ENCODE measurements at places on chromosomes 5 and 9.
A peak's percentile ranks its signal among the peaks of the same experiment; 100 is the strongest.

GRCh38 chr9:36245906-36246305, 12.3 kb downstream of the GNE start:
- DNase-seq = no peak

DNA sequence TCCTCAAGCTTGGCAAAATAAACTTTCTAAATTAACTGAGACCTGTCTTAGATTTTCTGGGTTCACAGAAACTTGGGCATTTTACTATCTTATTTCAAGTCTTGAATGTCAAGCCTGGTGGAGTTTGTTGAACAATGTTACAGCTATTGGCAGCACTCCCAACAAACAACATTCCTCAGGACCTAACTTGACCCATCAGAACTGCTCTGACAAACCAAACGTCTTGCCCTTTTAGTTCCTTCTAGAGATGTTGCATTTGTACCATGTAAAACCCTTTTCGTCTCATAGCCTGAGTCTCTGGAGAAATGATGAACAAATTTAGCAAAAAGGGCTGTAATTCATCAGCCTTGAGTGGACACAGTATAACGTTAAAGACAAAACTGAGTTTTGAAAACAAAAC, 51.1 kb downstream of the GNA14 start:
- no peak for DNase-seq

- DNase-seq = no peak
Measured at GRCh38 chr5:82421119-82421518, 143.0 kb upstream of the RPS23 start.

- no peak for DNase-seq
Measured at GRCh38 chr5:135556620-135557019, 20.9 kb upstream of the NEUROG1 start.

- no peak for DNase-seq
Measured at GRCh38 chr5:169258372-169259000, 42.5 kb downstream of the SLIT3 start.

DNA sequence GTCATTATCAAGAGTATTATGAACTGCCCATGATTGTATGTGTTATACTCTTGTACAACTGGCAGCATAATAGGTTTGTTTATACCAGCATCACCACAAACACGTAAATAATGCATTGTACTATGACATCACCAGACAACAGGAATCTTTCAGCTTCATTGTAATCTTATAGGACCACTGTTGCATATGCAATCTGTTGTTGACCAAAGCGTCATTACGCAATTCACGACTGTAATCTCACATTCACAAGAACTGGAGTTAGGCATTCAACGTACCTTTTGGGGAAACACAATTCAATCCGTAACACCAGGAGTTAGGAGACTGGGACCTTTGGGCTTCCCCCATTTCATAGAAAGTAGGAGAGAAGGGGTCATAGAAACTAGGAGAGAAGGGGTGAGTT, 20.4 kb upstream of the ARSI start:
- no peak for DNase-seq

GRCh38 chr9:134134949-134135342, 936 bp upstream of the WDR5 start:
- peak; percentile 68 for DNase-seq

- no peak for DNase-seq
Measured at GRCh38 chr5:75342836-75343235, 5.8 kb downstream of the HMGCR start.

- DNase-seq = no peak
Measured at GRCh38 chr9:11064909-11065308, 452.1 kb upstream of the PTPRD start.

DNA sequence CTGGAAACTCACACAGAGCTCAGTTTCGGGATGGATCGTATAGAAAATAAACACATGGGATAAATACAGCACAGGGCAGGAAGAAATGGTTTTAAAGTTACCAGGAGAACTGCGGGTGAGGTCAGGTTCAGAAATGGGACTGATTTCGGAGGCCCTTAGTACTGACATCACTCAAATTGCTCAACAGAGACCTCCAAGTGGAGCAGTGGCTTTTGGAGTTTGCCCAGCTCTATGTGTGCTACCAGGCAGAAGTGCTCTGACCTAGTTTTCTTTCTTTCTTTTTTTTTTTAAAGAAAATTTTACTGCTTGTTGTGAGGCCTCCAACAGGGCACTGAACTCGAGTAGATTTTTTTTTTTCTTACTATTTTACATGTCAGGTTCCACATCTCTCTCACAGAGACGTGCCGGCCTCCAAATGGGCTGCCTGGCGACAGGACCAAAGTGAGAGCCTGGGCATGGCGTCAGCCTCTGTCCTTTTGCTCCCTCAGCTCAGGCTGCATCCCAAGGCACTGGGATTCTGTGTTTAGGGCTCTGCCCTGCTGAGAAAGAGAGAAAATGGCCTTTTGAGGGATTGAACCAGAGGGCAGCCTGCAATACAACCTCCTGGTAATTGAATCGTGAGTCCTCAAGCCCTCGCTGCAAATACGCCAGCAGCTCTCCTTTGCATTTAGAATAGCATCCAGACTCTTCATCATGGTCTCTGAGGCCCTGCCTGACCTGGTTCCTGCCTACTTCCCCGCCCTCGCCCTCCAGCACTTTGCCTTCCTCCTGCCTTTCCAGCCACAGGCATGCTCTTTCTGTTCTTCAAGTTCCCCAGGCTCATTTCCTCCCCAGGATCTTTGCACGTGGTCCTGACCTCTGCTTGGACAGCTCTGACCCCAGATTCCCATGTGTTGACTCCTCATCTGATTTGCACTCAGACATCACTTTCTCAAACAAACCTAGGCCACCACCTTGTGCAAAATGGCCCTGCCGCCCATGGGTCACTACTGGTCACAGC, 173.5 kb downstream of the FGF1 start:
- no peak for DNase-seq

DNA sequence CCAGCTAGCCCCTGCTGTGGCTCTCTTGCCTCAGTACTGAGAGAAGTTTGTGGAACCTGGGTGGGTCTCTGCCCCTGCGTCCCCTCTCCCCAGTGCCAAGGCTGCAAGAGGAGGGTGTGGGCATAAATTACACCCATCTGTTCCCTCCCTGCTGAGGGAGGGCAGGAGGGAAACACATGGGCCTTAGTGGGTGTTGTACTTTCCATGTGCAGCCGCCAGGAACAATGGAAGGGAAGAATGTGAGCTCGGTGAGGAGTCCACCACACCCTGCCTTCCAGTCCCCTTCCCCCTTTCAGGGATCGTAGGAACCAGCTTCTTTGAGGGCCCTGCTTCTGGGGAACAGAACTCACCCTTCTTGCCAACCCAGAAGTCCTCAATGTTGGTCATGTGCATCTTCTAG, 138.2 kb upstream of the KLF4 start:
- DNase-seq = no peak

DNA sequence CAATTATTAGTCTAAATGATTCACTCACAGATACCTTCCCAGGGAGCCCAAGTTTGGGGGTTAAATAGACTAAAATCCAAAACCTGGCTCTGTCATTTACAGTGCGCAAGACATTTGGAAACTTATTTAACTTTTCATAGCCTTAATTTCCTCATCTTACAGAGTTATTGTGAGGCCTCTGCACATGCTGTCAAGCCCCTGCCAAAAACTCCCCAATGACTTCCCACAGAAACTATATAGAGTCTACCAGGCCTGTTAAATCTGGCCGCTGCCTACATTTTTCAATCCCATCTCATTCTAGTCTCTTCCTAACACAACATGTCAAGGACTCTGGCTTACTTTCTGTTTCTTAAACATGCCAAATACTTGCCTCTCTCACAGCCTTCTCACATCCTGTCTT, 412.5 kb downstream of the ELAVL2 start:
- no peak for DNase-seq

DNA sequence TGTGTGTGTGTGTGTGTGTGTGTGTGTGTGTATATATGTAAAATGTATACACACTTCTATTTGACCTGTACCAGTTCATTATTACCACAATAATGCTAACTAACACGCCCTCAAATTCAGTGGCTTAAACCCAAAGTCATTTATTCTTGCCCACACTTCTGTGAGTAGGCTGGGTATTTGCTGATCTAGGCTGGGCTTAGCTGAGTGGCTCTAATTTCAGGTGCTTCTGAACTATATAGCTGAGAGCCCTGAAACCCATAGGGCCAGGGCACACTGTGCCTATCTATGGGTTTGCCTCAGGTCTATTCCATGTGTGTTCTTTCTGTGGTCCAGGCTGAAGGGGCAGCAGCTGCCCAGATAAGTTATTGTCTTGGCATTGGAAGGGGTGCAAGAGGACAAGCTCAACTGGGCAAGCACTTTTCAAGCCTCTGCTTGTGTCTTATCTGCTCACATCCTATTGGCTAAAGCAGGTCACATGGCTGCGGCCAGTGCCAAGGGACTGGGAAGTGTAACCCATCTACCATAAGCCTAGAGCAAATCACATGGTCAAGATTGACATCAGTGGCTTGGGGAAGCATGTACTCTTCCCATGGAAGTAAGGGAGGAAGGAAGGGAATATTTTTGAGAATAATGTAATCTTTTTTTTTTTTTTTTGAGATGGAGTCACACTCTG, 139.9 kb downstream of the PALM2AKAP2 start:
- peak; percentile 3 for DNase-seq

DNA sequence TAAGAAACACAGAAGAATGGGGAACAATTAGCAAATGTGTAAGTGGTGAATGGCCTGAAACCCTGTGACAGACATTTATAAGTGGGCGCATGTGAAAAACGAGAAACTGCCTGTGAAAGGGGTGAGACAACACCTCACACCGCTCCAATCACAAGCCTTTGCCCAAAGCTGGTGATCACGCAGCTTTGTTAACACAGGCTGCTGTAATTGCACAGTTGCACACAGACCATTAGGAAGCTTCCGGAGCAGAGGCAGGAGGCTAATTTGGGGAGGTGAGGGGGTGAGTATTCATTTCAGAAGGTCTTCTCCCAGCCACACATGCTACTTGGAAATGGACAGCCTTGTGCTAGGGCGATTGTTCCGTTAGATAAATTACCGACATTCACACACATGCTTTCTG, 294.0 kb downstream of the MED10 start:
- no peak for DNase-seq

DNA sequence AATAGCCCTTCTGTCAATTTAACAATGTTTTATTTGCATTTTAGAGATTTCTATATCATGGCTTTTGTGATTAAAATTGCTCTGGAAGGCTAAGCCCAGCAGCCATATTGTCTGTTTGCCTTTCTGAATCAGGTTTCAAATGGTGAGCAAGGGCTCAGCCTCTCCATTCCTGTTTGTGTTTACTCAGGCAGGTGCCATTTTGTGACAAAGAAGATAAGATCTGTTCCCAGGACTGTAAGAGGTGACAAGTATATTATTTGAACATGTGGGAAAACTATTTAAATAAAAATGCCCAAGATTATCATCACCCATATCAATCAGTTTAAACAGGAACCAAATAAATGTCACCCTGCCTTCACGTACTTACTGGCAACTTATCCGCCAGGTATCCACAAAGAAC, 641.3 kb upstream of the KLF4 start:
- DNase-seq = peak; percentile 82

DNA sequence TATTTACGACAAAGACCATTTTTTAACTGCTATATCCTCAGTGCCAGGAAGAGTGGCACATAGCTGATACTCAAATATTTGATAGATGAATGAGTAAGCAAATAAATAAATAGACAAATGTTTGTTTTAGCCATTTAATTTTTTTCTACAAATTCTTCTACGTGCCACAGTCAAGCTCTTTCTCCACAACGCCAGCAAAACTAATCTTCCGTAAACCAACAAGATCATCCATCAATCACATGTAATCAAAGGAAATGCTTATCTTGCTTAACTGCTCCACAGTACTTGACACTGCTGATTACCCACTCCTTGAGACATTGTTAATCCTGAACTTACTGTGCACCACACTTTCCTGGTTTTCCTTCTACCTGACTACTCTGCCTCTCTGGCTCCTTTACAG, 136.7 kb downstream of the EDIL3 start:
- peak; percentile 66 for DNase-seq

DNA sequence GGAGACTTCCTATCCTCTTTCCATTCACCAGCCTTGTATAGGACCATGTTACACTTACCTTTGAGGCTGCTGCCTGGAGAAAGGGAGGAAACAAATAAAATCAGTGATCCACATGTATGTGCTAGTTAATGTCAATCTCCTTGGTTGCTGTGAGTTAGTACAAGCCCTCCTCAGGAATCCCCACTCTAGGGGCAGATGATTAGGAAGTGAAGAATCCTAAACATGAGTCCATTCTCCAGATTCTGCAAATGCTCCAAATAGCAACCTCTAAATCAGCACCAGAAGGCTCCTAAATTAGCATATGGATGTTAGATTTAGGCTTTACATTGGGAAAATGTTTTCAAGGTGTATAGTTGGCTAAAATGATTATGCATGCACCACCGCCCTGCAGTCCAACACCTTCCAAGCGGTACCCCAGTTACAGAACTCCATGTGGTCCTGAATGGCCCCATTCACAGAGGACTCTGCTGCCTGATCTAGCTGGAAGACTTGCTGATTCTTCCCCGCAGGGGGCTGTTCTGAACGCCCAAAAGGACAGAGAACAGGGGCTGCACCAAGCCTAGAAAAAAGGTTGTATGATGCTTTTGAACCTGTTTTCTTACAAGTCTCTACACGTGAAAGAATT, 123.2 kb downstream of the TLE1 start:
- DNase-seq = no peak

- DNase-seq = no peak
Measured at GRCh38 chr9:74556685-74557084, 59.5 kb downstream of the RORB start.

DNA sequence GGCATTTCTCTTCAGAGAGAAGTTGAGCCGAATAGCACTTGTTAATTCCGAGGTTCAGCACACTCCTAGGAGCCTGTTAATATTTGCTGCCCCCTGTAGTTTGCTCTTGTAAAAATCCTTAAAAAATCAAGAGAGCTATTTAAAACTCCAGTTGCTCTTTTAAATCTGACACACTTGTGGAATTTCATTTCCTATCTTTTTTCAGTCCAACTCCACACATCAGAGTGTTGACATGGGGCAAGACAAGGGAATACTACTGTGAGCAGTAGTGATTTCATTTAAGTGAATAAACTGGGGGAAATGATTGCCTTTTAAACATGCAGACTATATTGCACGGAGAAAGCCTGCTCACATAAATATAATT, 1096.3 kb upstream of the DMAC1 start:
- DNase-seq = peak; percentile 71

DNA sequence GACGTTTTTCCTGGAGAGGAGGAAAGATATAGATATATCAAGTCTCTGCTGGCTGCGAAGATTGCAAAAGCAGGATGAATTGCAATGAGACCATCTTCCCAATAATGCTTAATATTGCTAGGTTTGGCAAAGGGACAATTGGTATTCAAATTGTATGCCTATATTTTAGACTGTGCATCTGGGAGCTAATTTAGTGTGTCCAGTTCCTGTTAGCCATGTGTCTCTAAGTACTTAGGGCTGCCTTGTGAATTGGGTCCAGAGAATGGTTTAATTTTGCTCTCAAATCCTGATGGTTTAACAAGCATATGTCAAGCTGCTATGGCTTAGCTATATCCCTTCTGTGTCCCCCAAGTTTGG, 97.6 kb upstream of the ZNF366 start:
- no peak for DNase-seq

GRCh38 chr5:54222336-54222735, 88.0 kb downstream of the ARL15 start:
- no peak for DNase-seq
